Caki2 (cell line): ENCODE measurements at places on chromosomes 1 and 21. TPM values are rescaled to one million over a fixed set of nuclear protein-coding genes. Genes with fewer than 3 reads are reported as not detected.
A peak's percentile ranks its signal among the peaks of the same experiment; 100 is the strongest.

HRNR gene
- total RNA-seq, result not detected in 2 replicates

DNA sequence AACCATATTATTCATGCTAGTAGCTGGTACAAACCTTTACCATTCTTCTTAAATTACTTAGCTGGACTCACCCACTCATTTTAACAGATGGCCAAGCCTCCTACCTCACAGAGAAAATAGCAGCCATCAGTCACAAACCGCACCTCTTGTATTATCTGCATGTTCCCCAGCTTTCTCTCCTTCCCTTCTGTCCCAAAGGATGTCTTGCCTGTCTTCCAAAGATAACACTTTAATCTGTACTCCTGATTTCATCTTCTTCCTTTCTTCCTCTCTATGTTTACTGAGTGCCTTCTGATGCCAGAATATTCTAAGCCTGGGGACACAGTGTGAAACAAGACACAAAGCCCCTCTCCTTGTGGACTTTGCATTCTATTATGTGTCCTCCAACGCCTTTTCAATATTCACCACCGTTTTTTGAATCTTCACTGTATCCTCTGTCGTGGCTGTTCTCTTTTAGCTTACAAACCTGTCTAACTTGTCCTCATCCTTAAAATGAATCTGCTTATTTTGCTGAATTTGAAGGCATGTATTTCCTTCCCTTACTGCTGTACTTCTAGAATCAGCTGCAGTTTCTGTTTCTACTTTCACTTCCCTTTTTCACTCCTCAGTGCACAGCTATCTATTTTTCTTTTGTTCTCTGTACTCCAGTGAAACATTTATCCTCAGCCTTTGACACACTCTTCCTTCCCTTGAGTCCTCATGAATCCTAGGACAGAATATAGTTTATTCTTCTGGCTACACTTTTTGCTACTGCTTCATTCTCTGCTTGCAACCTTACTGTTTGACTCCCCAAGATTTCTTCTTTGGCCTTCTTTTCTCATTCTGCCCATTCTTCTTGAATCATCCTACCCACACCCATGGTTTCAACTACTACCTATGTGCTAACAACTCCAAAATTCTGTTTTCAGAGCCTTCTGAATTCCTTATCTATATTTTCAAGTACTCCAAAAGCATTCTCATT lies 216.9 kb upstream of the SAMSN1 start:
- DNase-seq, result no peak

- no peak for DNase-seq
Measured at GRCh38 chr1:30982431-30982830, 73.9 kb upstream of the SDC3 start.

DNA sequence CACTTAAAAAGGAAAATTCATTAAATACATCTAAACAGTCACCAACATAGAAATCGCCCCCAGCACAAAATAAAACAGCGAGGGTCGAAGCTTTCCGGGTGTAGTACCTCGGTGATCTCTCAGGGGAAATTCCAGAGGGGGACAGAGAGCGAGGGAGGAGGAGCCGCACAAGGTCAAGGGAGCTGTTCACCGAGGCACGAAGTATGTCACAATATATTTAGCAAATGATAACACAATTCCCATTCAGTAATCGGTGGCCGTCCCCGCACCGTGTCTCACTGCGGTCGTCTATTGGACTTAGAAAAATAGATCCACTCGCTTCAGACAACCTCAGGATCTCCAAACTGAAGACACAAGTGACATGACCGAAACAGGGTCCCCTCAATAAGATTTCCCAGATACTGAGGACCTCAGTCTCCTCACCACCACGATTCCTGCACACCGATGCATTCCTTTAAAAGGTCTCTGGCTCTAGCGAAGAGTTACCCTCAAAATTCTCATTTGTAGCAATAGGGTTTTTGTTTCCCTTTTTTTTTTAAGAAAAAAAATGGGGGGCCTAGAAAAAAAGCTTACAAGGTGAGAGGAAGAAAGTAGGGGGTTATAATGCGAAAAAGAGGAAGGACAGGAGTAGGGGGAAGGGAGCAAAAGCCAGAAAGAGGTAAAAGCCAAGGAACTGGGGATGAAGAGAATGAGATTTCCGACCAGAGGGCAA lies 1.1 kb downstream of the LPGAT1 start:
- peak; percentile 54 for DNase-seq

DNA sequence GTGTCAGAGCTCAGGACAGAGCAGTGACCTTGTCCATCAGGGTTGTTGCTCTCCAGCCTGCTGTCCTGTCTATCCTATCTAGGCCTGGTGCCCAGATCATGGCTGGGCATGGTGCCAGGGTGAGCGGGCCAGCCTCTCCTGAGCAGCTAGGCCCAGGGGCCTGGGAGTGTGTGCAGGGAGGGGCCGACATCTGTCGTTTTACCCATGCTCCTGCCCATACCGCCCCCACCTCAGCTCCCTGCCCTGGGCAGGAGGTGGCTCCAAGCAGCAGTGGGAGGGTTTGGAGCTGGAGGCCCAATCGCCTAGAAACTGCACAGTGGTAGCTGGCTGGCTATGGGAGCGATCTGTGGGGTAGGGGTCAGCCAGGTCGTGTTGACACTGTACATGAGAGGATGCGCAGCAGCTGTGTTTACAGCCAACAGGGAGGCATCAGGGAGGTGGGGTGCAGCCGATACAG lies 6.5 kb downstream of the INSRR start:
- DNase-seq, result peak; percentile 18

GRCh38 chr1:212104586-212105325 lies 69.2 kb downstream of the DTL start:
- no peak for DNase-seq

DNA sequence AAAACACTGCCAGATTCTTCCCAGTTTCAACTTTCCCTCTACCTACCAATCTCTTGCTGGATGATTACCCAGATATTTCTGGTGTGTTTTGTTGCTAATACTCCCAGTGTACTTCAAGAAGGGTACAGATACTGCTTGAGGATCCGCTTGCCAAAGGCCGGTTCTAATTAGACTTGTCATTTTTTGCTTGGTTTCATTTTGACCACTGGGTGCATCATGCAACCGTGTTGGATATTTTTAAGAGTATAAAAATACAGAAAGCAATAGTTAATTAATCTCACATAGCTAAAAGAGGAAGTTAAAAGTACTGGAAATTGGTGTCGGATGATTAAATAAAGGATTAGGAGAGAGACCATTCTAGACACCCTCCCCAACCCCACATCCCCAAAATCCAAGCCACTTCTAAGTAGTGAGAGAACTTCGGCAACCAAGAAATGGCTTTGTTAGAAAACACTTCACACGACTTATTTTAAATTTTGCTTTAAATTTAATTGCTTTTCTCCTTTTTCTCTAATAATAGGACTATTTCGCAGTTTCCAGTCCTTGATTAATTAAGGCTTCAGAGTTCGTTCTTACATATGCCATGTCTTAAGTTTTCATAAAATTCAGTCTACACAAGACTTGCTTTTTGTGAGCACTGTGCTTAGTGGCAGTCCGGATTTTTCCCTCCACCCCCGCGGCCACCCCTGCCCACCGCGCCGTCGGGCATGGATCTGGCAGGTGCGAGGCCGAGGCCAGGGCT lies 2.5 kb upstream of the CDKN2C start:
- peak; percentile 71 for DNase-seq
